ENCODE measurements at places on chromosomes 11 and 22.

DNA sequence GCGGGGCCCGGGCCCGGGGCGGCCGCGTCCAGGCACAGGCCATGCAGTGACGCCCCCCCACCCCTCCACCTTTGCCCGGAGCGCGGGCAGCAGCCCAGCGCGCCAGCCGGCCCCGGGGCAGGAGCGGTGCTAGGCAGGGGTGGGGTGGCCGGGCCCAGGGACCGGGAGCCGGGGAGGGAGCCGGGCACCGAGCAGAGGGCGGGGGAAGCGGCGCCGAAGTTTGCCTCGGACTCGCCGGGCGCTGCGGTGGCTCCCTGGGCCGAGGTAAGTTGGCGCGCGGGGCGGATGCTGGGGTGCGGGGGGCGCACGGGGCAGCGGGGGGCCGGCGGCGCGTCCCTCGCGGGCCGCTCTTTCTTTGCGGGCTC is 332 bp downstream of the TEAD1 start:
- peak; percentile 12 for DNase-seq

DNA sequence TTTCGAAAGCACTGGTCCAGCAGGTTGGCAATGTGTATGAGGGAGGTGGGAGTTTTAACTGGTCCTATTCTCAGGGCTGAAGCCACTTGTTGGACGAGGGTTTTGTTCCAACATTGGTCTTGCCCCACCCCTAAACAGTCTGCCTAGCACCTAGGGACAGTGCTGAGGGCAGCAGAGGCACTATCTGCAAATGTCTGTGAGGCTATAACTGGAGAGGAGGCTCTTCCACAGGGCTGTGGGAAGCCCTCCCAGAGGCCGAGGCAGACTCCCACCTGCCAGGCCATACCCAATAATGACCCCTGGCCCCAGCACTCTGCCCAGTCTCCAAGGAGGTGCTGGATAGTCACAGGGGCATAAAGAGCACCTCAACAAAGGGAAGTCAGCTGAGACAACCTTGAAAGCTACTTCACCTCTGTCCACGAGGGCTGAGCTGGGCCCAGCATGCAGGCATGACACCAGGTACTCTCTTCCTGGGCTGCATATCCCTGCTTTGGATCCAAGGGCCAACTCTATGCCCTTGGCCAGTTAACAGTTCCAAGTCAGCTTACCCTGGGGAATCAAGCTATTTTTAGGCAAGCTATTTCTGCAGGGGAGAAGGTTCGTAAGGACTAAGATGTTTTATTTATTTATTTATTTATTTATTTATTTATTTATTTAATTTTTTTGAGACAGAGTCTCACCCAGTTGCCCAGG is 40.2 kb upstream of the SLC25A1 start:
- no peak for DNase-seq

GRCh38 chr11:119254239-119254638 is 48.1 kb downstream of the CBL start:
- peak; percentile 29 for DNase-seq

DNA sequence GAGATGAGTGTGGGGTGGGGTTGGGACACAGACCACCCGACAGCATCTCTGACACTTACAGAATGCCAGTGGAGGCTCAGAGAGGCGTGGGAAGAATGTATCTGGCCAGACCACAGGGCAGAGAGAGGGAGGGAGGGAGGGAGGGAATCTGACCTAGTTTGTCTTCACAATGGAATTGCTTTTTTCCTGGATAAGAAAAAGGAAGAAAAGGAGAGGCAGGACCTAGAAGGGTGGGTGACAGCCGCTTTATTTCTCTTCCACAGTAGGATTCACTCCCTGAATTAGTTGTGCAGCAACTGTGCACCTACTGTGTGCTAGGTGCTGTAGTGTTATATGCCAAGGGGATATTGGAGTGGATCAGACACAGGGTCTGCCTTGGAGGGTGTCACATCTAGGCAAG is 3.7 kb downstream of the KCNK4 start:
- DNase-seq: no peak

GRCh38 chr22:47633111-47633510 is 870.7 kb downstream of the TBC1D22A start:
- no peak for DNase-seq

GRCh38 chr11:131165036-131165435 is 205.4 kb upstream of the NTM start:
- no peak for DNase-seq

DNA sequence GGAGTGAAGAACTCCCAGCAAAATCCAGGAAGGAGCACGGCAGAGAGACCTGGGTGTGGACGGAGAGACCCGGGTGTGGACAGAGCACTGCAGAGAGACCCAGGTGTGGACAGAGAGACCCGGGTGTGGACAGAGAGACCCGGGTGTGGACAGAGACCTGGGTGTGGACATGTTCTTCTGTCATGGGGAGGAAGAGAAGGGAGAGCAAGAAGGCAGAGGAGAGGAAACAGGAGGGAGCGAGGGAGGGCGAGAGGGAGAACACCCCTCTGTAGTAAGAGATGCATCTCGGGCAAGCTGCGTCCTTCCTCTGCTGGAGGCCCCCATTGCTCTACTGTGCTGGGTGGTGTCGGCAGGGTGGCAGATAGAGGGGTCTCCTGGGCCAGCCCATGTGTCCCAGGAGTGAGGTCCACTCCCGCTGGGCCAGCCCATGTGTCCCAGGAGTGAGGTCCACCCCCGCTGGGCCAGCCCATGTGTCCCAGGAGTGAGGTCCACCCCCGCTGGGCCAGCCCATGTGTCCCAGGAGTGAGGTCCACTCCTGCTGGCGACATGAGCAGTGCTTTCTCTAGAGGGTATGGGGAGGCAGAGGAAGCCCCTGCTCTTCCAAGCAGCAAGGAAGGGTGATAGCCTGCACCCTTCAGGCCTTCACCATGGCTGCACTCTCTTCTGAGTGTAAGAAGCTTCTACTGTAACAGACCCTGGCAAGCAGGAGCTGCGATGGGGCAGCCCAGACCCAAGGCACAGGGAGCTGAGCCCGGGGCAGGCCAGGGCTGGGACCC is 934.2 kb downstream of the BRD1 start:
- DNase-seq: no peak

GRCh38 chr11:126992804-126993111 is 7.8 kb downstream of the KIRREL3 start:
- DNase-seq: no peak

DNA sequence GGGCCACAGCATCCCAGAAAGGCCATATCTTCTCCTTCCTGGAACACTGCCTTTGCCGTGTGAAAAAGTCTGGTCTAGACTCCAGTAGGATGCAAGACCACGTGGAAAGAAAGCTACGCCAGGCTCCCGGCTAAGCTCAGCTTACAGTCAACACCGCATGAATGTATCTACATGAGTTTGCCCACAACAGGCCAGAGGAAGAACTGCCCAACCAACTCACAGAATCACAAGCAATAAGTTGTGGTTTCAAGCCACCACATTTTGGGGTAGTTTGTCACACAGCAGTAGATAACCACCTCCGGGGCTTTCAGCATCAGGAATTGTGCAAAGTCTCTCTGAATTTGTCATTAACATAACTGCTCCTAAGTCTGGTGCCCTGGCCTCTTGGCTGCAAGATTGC is 27.3 kb downstream of the HSPA8 start:
- no peak for DNase-seq

- DNase-seq: no peak
These were observed 18.1 kb upstream of the ANO1 start for GRCh38 chr11:70059971-70060370.

- DNase-seq: no peak
These were observed 1119.7 kb downstream of the BRD1 start for GRCh38 chr22:48707763-48708557.

DNA sequence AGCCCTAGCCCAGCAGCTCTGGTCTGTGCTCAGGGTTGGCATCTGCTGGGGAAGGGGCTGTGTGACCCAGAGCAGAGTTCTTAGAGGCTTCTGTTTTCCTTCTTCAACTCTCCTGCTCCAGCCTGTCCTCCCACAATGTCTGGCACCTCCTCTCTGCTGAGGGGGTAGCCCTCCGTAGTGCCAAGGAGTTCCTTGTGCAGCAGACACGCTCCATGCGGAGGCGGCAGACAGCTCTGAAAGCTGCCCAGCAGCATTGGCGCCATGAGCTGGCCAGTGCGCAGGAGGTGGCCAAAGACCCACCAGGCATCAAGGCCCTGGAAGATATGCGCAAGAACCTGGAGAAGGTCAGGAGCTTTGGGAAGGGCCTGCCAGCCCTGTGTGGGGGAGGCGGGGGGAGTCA is 69.3 kb downstream of the CEP164 start:
- DNase-seq: no peak

DNA sequence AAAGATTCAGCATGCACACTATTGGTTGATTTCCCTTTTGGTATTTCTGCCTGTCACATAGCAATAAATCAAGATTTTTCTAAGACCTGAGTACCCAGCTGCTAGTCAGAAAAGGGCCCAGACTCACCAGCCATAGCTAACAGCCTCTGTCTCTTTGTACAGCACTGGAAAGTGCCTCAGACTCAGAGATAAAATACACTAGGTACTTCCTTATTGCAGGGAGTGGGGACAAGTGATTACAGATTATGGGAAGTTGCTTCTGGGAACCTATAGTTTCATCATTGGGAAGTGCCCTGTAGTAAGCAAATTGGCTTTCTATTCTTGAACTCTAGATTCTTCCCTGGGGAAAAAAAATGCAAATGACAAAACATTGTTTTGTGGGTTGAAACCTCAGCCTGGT is at the start of gene CASP5:
Gene CASP5, minus strand, starts transcription at position 166 of the 400 bp plus-strand sequence. Its CDS starts 32 bp downstream, at position 134.
- DNase-seq: no peak

DNA sequence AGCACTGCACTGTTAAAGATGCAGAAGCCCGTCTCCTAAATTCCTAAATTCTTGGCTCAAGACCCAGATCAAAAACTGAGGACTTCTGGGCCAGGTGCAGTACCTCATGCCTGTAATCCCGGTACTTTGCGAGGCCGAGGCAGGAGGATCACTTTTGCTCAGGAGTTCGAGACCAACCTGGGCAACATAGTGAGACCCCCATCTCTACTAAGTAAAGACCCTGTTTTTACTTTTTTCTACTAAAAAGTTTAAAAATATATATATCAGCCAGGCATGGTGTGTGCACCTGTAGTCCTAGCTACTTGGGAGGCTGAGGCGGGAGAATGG is 29.7 kb downstream of the PDGFB start:
- no peak for DNase-seq

DNA sequence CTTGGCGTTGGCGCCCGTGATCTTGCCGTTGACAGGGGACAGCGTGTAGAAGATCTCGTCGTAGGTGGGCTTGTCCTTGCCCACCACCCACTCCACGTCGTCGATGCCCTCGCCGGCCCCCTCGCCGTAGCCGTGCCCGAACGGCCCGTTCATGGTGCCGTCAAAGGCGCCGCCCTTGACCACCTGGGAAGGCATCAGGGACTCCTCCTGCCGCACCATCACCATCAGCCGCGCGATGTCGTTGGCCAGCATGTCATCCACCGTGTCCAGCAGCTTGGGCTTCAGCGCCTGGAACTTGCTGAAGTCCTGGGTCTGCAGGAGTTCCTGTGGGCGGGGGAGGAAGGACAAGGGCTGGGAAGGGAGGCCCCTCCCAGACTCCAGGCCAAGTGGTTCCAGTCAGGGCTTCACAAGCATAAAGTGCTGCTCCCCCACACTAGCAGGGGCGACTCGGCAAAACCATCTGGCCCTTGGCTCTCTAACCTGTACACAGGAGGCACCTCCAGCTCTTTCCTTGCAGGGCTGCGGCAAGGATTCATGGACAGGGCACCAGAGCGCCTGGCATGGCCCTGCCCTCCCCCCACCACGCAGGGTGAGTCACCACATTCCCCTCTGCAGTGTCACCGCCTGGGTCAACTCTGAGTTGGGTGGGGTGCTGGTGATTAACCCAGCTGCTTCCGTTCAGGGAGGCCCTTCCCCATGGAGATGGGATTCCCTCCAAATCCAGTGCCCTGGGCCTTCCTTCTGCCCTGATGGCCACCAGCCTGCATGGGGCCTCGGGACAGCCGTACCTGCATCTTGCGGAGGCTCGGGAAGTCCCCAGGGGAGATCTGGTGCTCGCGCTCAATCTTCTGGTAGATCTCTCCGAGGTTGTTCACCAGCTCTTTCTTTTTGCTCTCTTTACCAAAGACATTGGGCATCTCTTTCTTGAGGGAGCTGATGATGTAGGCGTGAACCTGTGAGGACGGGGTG is 10.4 kb upstream of the CDC42BPG start:
- peak; percentile 69 for DNase-seq

- DNase-seq: no peak
These were observed 126.6 kb downstream of the BUD13 start for GRCh38 chr11:116646191-116646590.

DNA sequence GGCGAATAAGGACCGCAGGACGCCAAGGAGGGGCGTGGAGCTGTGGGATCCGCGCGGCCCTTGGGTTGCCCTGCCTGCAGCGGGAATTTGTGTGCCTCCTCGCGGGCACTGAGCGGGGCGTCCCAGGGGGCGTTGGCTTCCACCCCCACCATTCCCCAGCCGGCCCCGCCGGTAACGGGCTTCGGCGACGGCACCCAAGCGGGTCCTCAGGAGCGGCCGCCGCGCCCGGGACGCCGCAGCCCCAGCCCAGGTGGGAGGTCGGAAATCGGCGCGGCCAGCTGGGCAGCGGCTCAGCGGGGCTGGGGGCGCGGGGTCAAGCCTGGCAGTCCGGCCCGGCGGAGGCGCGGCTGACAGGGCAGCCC is 320 bp downstream of the CLTCL1 start:
- peak; percentile 34 for DNase-seq

GRCh38 chr11:78946945-78947902 is 372.6 kb upstream of the NARS2 start:
- no peak for DNase-seq

- DNase-seq: no peak
These were observed 59.1 kb upstream of the SCUBE2 start for GRCh38 chr11:9150501-9150900.

DNA sequence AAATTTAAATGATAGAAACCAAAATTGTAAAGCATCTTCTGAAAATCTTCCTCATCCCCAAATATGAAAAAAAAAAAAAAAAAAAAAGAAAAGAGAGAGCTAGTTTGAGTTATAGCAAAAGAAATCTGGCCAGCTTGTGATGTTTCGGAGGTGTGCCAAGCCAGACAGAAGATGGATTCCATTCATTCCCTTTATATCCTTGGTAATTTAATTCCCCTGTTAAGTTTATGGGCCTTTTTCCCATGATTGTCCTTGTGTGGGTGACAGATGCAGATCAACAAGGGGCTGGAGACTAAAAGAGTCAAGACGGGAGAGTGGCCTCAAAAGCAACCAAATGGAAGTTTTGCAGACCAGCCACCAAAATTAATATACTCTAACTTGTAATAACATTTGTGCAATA is 47.6 kb upstream of the PARVA start:
- no peak for DNase-seq

- no peak for DNase-seq
These were observed 43.3 kb upstream of the SYT9 start for GRCh38 chr11:7208391-7208790.

Measured in activated naive CD8-positive, alpha-beta T cell treated with anti-CD3 and anti-CD28 coated beads, Interleukin-2, amount 50 U/mL, for 24 hours (primary cell).